Lower lobe of right lung (tissue), 2 donors: ENCODE measurements at places on chromosomes 6 and 20.
A peak's percentile ranks its signal among the peaks of the same experiment; 100 is the strongest.

- no peak for DNase-seq
Measured at GRCh38 chr6:45310118-45310788, 17.9 kb upstream of the RUNX2 start.

DNA sequence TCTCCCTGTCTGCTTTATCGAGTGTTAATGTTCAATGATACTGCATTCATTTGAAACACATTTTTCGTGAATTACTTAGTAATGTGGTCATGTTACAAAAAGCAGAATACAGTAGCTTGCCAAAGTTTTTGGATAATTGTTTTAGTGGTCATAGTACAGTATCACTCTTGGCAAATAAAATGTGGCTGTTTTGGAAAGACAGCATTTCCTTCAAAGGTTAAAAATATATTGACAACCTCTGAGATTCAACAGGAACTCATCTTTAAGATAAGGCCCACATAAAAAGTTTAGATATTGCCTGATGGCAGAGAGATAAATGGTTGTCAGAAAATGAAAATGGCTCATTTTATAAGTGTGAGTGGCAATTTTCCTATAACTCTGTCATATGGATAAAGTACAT is 297.7 kb upstream of the MAN1A1 start:
- no peak for DNase-seq

GRCh38 chr6:100881707-100882040 is 545 bp upstream of the ASCC3 start:
- no peak for DNase-seq

GRCh38 chr6:31908791-31909190 is 6.9 kb upstream of the ZBTB12 start:
- DNase-seq: no peak

- DNase-seq: peak; percentile 80
Measured at GRCh38 chr6:138572167-138572875, 73.0 kb upstream of the NHSL1 start.

GRCh38 chr6:56866917-56867522 is 87.9 kb upstream of the BEND6 start:
- DNase-seq: no peak

DNA sequence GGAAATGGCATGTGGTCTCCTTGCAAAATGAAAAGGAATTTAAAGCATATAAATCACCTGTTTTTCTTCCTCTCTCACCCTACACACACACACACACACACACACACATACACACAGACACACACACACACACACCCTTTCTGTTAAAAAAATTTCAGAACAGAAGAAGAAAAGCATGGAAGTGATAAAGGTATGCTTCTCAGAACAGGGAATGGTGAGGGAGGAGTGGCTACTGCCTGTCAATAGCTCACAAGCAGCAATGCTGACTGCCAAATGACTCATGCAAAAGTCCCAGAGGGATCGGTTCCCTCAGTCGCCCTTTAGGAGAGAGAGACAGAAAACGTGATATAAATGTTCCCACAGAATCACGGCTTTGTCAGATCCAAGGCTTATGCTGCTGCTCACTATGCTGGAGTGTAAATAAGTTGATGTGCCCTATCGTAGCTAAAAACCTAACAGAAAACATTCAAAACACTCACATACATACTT is 102.6 kb downstream of the IBTK start:
- DNase-seq: no peak

DNA sequence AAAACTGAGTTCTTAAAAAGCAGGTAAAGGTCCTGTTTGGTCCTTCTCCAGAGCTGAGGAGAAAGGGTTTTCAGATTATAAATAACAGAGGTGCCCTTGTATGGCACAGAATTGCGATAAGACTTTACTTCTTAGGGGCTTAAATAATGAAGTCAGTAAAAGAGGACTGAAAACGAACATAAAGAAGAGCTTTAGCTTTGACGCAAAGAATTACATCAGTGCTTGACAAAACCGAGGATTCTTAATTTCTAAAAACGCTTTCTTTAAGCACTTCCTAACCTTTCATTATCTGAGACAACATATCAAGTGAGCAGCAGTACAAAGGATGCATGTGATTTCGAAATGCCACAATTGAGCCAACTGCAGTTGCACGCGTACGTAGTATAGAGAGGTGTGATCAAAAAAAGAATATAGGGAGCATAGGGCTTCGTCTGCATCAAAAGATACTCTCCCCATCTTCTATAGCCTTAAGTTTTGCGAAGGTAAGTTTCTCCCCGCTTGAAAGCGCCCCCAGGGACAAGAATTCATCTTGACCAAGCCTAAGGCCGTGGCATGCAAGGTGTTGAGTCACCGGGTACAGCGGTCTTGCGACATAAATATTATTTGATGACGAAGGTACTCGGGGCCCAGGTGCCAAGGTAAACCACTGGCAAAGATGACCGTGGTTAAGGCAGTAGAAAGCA is 778 bp upstream of the LOC128125822 start:
- DNase-seq: peak; percentile 76

GRCh38 chr20:38202982-38203293 is 37.9 kb upstream of the TGM2 start:
- no peak for DNase-seq

- DNase-seq: no peak
Measured at GRCh38 chr6:161417717-161418462, 144.0 kb upstream of the AGPAT4 start.

- DNase-seq: no peak
Measured at GRCh38 chr6:26470643-26471042, 12.9 kb downstream of the BTN2A1 start.

DNA sequence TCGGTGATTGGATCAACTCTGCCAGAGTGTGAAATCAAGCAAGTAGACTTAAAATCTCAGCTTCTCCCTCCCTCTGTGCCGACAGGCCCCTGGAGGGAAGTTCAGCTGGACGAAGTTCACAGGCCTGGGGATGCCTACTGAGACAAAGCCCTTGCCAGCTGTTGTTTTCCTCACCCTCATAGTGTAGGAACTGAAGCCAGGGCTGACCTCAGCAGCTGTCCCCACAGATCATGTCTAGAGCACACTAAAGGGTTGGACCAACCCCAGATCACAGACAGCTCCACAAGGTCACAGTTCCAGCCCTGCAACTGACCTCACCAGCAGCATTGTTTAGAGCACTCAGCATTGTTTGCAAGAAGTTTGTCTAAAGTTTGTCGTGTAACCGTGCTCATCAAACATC is 261.9 kb upstream of the ECI2 start:
- DNase-seq: no peak

GRCh38 chr6:35686873-35687555 is 1.7 kb downstream of the FKBP5 start:
- DNase-seq: no peak

DNA sequence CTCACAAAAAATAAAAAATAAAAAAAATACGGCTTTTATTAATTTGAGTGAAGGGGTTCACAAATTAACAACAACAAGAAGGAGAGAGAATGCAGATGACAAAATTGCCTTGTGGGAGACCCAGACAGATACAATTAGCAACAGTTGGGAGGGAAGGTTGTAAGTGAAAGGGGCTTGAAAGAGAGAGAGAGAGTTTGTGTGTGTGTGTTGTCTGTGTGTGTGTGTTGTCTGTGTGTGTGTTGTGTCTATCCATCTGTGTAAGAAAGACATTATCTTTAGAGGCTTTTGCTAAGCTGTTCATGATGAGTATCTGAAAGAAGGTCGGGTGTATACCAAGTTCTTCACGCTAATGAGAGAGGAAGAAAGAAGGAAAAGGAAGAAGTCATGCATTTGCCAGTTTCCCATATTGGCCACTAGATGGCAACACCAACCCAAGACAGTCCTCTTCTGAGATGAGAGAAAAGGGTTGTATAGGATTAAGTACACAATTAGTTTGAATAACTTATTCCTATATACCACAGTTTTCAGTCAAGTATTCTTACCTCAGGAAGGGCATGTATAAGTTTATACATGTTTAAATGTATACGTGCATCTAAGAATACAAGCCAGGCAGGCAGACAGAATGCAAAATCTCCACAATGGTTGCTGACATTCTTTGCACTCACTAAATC is 63.7 kb upstream of the CD2AP start:
- no peak for DNase-seq
